ENCODE measurements at places on chromosomes 2 and 18. TPM values are rescaled to one million over a fixed set of nuclear protein-coding genes. Genes with fewer than 3 reads are reported as not detected.

DNA sequence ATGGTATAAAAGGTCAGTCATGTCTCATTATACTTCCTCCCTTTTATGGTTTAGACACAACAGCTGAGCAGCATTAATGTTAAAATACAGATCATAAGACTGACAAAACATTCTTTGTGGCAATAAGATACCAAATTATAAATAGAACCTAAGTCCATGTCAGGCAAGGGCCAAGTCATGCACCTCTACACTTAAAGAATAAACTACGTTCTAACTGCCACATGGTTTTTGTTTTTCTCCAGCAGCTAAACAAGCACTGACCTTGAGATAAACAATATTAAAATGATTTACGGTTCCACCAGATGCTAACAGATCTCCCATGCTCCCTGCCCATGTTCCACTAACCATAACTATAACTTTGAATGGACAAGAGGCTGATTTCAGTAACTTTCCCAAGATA is 368.6 kb upstream of the TFPI start:
- DNase-seq: no peak

DNA sequence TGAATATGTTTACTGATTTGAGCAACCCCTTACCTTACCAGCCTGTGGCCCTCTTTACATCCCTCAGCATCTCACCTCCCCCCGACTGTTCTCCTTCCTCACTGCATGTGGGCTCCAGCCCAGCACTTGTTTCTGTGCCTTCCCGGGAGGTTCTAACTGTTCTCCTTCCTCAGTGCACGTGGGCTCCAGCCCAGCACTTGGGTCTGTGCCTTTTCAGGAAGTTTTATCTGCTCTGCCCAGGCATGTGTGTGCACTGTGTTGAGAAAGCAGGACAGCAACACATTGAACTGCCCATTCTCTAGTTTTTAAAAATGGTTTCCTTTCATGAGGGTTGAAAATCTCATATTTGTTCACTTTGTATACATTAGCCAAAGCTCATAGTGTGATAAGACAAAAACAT is 158.4 kb downstream of the ATP9B start:
- no peak for DNase-seq

DNA sequence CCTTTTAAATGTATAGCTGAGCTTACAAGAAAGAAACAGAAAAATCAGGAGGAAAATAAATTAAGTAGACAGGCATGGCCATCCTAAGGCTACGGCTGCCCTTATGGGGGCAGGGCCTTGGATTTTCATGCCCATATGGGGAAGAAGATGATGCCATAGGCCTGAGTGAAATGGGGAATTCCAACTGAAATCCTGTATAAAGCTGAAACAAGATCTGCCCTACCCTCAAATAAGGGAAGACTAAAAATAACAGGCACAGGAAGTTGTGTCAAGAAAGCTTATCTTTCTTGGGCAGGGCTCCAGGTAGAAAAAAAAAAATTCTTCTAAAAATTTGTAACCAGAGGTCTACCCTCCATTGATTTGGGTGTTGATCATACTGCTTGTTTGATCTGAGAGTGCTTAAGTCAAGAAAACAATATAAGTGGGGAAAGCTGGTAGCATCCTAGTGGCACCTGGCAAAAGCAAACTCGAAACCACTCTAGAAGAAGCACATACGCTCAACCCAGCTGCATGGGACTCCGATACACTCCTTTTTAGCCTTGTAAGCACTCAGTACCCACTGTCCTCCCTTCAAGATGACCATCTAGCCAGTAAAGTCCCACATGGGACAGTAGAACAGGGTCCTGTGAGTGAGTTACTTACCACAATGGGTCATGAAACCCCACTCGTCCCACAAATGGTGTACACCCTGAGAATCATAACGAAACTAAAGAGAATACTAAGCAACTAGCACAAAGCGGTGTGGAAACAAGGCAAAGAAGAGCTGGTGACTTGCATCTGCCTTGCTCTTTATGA is 22.3 kb downstream of the DNAH7 start:
- DNase-seq: no peak

DNA sequence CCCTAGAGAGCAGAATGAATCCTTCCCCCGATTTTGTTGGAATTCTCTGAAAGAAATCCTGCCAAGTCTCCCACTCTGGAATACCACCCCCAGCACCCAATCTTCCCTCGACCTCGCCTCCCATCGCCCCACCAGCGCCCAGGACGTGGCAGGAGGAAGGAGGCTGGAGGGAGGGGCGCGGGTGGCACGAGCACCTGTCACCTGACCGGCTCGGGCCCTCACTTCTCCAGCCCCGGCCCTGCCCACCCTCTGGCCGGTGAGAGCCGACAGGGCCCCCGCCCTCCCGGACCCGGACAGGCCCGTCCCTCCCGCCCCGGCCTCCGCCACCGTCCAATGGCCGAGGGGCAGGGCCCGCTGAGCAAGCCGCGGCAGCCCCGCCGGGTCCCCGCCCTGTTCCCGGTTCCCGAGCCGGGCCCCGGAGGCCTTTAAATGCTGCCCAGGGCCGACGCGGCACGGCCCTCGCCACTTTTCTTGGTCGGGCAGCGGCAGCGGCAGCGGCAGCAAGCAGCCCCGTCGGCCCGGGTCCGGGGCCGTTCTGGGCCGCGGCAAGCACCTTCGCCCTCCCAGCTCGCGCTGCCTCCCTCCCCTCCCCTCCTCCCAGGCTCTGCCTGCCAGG is at the start of gene LGALSL:
Gene LGALSL, plus strand, starts transcription at position 393 of the 616 bp plus-strand sequence. CDS start 384 bp downstream, outside the sequence.
- DNase-seq: peak; percentile 79

GRCh38 chr2:65264821-65265670 is 37.4 kb downstream of the ACTR2 start:
- peak; percentile 66 for DNase-seq

GTF2A1L gene
- 0.43 TPM for polyA plus RNA-seq

SERPINB5 gene
- not detected for polyA plus RNA-seq

Data from heart right ventricle (tissue), 16 donors.